T-helper 17 cell (primary cell): ENCODE measurements at places on chromosomes 1 and 21.

GRCh38 chr1:4733446-4734177, 79.2 kb downstream of the AJAP1 start:
- DNase-seq: no peak

DNA sequence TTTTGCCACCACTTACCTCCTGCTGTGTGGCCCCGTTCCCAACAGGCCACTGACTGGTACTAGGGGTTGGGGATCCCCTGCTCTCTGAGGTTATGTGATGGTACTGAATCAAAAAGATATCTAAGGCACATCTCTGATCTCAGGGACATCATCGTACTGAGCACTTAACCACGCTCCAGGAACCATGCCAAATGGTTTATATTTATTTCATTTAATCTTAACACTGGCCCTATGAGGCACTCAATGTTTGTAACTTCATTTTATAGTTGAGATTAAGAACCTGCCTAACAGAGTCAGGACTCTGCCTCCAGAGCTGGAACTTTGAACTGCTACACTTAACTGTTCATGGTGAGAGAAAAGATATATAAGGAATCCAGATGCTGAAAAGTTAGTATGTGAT, 98.0 kb upstream of the HP1BP3 start:
- DNase-seq: no peak

DNA sequence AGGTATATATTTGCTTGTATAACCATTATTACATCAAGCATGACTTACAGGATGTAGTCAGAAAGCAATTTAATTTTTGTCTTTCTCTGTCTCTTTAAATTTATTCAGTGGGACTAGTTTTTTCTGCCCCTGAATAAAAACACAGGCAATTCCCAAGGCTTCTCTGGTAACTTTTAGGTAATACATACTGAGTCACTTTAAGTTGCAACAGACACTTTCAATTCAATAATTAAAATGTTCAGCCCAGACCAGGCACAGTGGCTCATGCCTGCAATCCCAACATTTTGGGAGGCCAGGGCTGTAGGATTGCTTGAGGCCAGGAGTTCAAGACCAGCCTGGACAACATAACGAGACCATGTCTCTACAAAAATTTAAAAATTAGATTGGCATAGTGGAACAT, 12.3 kb downstream of the SLC44A3 start:
- no peak for DNase-seq

- DNase-seq: no peak
These were observed 46.6 kb upstream of the RGS2 start for GRCh38 chr1:192762265-192762664.

DNA sequence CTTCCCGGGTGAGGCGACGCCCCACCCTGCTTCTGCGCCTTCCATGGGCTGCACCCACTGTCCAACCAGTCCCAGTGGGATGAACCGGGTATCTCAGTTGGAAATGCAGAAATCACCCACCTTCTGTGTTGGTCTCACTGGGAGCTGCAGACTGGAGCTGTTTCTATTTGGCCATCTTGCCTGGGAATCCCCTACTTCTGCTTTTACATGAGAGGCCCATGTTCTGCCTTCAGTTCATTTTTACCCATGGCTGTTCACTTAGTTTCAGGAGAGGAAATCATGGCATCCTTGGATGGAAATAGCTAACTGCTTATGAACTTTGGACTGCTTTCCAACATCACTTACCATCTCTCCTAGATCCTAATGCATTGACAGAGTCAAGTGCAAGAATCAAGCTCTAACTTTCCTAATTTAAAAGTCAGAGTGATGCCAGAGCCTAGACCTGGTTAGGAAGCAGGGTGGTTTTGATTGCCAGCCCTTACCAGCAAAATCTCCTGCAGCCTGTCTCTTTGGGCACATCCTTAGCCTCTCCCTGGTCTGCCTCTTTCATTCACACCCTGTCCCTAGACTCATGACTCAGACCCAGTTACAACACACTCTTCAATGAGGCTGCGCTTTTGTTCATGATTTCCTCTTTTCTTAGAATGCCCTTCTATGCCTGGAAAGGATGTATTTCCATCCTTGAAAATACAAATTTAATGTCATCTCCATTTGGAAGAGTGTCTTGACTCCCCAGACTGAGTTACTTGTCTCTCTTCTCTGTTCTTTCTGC, 137.2 kb downstream of the KCTD3 start:
- DNase-seq: no peak
